ENCODE measurements at places on chromosomes 16 and 17.

DNA sequence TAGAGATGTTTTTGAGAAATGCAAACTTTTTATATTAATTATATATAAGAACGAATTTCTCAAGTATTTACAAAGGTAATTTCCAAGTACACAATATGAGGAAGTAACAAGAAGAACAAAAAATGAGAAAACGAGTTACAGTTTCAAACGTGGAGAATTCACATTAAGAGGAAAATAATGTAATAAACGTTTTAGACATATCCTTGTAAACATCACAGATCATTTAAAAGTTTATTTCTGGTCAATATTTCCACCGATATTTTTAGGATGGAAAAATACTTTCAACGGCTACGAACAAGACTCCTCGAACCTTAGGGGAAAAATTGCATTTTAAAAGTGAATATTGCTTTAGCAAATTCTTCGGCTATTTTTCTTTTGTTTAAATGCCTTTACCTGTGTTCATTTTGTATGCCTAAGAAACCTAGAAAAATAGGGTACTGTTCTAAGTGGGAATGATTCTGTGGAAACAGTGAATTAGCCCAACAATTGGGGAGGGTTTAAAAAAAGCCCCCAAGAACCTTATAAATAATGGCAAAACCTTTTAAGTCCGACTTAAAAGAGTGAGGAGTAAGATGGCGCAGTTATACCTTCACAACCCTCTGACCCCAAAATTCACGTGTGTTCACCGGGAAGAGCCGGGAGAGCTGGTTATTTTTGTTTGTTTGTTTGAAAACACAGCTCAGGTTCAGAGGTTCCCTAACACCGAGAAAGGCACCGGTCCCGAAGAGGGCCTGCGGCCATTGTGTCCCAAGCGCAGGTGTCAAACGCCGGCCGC, 3.3 kb downstream of the HNF1B start:
- DNase-seq: no peak

DNA sequence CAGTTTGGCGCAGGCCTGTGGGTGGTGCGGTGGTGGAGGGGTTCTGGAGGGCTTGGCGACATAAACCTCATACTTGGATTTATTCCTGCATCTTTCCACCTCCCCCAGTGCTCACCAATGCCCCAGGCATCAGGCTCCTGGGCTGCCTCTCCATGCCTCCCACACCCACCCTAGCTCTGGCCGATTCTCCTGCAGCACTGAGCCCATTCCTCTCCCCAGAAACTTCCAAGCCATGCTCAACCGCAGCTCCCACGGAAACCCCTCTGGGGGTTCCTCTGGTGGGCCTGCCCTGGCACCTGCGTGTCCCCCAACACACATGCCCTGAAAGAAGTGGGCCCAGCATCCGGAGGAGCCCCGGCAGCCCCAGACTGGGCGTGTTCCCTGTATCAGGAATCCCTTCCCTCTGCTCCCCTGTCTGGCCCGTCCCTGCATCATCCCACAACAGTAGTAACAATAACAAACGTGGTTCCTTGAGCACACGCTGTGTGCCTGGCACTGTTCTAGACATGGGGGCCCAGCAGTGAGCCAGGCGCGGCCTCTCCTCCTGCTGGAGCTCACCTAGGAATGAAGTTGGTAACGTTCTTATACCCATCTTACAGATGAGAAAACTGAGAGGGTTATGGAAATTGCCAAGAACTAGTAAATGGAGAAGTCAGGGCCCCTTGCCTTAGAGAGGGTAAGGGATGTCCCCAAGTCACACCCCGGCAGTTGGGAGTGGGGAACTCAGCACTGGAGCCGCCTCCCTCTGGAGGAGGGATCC, 2.3 kb downstream of the PRSS21 start:
- DNase-seq: no peak

DNA sequence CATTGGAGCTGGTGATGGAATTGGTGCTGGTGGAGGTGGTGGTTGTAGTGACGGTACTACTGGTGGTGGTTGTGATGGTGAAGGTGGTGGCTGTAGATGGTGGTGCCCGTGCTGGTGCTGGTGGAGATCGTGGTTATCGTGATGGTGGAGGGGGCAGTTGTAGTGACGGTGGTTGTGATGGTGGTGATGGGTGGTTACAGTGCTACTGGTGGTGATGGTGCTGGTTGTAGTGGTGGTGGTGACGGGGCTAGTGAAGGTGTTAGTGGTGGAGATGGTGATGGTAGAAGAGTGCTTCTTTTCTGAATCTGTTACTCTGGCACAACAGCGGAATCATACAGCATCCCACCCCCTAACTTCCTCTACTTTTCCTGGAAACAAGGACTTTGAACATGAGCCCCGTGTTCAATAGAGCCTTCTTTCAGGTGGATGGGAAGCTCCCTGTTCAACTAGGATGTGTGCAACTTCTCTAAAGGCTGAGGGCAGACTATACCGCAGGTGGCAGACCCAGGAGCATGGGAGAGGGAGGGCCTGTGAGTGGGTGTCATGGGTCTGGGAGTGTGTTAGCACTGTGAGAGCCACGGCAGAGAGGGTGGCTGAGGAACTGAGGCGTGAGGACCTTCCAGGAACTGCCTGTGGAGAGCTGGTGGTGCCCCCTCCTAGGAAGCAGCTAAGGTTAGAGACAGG, 8.2 kb downstream of the TBX21 start:
- no peak for DNase-seq

DNA sequence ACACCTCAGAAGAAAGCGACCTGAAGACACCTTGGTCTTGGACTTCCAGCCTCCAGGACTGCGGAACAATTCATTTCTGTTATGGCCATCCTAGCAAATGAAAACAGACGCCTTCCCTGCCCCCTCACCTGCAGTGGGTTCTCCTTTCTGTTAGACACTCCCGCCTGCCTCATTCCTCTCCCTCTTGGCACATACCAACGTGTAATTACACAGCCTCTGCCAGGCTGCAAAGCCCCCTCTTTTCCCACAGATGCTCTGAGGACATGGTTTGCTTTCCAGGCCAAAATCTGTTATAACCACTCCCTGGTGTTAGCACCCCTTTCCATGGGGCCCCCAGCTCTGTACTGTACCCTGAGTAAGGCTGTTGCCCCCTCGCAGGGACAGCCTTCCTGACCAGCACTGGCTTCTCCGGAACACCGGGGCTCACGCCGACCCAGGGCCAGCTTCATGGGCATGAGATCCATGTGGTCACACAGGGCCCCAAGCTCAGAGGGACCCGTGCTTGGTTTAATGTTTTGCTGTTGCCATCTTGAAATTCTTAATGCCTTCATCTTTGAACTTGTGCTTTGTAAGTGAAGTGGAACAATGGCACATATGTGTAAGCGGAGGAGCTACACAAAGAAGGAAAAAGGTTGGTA, 64.1 kb downstream of the SDK2 start:
- no peak for DNase-seq

- DNase-seq: no peak
These were observed 533.5 kb downstream of the RBFOX1 start for GRCh38 chr16:7866144-7866543.

DNA sequence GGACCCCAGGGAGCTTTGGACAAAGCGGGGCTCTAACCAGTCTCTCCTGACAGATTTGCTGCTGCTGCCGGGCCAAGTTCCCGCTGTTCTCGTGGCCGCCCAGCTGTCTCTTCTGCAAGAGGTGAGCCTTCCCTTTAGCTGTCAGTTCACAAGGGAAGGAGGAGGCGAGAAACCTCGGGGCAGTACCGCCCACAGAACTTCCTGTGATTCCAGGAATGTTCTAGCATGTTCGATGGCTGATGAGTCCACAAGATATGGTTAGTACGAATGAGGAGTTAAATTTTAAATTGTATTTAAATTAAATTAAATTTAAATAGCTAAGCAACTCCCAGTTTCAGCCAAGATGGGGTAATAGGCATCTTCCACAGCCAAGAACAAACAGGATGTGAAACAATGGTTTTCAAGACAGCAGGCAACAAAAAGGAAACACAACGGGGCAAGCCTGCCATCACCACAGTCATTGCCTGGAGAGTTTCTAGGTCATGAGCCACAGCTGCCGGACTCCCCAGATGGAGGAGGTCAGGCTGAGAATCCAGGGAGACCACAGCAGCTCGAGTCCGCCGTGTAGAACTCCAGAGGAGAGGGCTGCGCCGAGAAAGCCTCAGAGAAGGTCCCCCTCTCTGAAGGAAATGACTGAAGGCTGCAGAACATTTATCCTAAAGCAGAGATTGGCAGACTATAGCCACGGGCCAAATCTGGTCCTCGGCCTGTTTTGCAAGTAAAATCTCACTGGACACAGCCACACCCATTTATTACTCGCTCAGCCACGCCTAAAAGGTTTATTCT, 9.5 kb upstream of the TCF25 start:
- DNase-seq: no peak

- peak; percentile 25 for DNase-seq
These were observed 10.6 kb upstream of the AURKB start for GRCh38 chr17:8220783-8221662.

DNA sequence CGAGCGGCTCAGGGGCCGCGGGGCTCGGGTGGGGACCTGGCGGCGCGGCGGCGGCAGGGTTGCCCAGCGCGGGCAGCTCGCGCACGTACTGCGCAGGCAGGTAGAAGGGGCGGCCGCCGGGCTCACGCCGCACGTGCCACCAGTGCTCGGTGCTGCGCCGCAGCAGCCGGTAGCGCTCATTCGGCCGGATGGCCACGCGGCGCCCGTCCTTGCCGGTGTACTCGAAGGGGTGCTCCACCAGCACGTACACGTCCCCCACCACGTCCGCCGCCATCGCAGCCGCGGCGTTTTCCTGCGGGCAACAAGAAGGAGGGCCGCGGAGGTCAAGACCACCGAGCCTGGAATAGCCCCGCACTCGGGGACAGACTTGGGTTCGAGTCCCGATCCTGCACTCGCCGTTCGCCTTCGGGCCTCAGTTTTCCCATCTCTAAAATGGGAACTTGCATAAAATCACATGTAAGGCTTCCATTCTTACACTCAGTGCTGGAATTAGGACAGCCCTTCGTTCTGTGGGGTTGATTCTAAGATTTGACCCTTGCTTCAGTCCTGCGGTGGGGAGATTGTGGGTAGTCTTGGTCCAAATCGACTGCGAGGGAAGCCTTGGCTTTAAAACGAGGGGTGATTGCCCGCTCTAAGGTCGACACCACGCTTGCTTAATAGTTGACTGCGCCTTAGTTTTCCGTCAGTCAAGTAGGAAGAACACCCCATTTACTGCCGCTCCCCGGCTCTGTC, 2.5 kb downstream of the ARHGAP27 start:
- DNase-seq: no peak

- peak; percentile 15 for DNase-seq
These were observed 234.3 kb downstream of the IRX3 start for GRCh38 chr16:54052271-54052670.

GRCh38 chr16:2985893-2986355, 5.7 kb upstream of the PKMYT1 start:
- DNase-seq: no peak

DNA sequence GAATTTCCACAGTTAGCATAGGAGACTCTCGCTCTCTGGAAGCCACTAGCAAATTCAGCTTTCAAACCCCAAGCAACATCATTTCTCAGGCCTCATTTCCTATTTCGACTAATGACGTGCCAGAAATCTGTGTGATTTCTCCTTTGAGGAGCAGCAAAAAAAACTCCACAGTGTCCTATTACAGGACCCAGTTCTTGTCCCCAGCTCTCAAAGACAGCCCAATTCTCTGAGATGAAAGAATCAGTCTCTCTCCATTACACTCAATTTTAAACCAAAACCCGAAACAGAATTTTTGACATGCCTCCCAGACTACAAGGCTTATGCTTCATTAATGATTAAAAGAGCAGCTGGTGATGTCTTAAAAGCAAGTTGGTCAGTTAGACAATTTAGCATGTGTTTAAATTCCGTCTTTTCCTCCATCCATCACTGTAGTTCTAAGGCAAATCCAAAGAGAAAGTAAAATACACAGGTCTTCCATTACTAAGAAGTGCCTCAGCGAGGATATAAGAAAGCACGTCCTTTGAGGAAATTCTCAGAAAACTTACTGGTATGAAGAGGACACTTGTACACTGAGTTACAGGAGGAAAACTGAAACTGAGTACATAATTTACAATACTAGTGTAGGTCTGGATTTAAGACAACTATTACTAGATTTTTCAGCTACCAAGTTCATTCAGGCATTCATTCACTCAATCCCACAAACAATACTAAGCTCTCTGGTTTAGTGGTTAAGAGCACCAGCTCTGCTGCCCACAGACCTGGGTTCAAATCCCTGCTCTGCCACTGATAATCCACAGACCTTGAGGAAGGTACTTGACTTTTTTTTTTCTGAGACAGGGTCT, 12.5 kb downstream of the TOM1L2 start:
- no peak for DNase-seq

- no peak for DNase-seq
These were observed 71.4 kb downstream of the PITPNC1 start for GRCh38 chr17:67448449-67448848.

GRCh38 chr17:1735418-1735817, 7.3 kb upstream of the SERPINF2 start:
- no peak for DNase-seq

DNA sequence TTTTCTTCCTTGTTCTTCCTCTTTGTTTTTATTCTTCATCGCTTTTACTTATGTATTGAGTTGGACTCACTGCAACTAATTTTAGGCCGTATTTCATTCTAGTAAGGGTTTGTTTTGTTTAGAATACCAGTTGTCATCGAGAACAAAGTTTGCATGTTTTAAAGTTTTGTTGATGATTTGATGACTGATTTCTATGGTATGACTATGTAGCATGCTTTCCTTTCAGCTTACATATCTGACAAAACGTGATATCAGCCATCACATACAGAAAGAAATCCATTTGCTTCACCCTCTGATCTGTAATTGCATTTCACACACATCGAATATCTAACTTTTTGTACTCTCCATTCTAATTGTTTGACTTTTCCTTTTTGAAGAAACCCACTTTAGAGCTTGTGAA, 4.0 kb downstream of the PRKCA start:
- DNase-seq: no peak

DNA sequence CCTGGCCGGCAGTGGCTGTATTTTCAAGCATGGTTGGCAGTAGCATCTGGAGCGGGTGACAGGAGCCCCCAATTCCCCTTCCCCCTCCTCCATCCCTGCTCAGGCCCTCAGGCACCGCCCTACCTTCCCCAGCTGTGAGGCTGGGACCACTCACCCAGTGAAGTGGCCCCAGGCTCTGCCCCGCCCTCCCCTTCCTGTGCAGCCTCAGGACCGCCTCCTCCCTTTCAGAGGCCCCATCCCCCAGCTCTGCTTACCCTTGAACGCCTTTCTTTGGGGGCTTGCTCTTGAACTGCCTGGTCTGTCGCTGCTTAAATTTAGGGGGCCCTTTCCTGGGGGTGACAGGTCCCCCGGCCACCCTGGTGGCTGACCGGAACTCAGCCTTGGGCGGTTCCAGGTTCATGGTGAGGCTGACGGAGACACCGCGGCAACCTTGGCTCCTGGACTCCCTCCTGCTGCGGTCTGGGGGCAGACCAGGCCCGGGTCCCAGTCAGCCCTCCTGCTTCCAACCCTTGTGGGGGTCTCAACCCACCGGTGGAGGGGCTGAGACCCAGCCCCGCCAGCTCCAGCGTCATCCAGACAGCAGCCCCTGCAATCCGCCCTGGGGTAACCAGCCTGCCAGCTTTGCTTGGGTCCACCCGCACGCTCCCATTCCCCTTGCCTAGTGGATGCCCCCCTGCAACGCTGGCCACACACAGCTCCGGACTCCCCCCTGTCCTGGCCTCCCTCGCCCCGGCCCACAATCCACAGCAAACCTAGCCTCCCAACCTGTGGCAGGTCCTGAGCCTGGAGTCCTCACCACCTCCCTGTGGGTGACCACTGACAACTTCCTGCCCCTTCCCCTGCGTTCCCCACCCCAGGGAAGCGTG, 3.2 kb downstream of the PDE6G start:
- no peak for DNase-seq

- DNase-seq: no peak
These were observed 583 bp upstream of the COX6A2 start for GRCh38 chr16:31428638-31429247.
